Kidney glomerular epithelial cell (primary cell): ENCODE measurements at places on chromosomes 16 and 17.

DNA sequence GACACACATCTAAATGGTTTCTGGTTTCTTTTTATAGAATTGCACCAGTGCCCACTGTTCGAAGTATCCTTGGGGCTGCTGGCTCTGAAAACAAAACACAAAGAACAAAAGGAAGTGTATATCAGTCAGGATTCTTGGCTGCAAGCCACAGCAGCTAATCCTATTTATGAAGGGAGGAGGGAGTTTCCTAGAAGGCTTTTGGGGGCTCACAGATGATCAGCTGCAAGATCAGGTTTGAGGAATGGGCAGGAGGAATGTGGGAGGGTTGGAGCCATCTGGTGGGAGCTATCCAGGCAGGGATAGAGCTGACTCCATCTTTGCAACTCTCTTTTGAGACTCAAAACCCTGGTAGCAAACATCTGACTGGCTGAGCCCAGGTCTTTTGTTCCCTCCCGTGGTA is 118.3 kb upstream of the EEF2KMT start:
- no peak for DNase-seq

- no peak for DNase-seq
Measured at GRCh38 chr16:13968835-13969234, 48.9 kb downstream of the ERCC4 start.

GRCh38 chr17:45364531-45365390 is 47.9 kb upstream of the MAP3K14 start:
- DNase-seq, result no peak

DNA sequence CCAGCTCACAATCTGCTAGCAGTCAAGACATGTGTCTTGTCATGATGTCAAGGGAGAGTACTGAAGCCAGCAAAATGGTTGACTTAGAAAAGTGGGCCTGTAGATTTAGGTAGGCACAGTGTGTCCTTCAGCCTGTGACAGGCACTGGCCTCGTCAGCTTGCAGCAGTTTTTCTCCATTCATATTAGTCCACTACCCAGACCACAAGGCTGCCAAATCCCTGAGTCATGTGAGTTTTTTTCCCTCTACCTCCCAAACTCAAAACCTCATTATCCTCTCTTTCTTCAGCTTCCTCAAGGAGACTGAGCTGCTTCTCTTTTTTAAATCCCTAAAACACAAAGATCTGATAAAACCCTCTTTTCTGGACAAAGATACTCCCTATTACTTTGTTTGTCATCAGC is 102.6 kb upstream of the HS3ST3A1 start:
- DNase-seq, result no peak

DNA sequence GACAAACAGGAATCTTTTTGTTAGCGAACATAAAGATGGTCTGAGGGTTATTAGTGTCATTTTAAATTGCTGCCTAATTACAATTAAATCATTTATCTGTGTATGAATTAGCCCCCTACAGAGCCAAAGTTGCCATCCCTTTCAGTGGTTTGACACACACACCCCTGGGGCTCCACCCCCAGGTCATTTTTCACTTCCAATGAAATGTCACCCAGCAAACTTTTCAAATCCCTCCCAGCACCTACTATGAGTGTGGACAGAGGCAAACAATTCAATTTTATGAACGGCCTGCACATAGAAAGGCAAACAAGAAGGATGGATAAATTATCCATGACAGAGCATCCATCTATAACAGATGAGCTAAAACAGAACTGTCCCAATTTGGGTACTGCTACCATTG is 2.4 kb downstream of the MYH10 start:
- no peak for DNase-seq

DNA sequence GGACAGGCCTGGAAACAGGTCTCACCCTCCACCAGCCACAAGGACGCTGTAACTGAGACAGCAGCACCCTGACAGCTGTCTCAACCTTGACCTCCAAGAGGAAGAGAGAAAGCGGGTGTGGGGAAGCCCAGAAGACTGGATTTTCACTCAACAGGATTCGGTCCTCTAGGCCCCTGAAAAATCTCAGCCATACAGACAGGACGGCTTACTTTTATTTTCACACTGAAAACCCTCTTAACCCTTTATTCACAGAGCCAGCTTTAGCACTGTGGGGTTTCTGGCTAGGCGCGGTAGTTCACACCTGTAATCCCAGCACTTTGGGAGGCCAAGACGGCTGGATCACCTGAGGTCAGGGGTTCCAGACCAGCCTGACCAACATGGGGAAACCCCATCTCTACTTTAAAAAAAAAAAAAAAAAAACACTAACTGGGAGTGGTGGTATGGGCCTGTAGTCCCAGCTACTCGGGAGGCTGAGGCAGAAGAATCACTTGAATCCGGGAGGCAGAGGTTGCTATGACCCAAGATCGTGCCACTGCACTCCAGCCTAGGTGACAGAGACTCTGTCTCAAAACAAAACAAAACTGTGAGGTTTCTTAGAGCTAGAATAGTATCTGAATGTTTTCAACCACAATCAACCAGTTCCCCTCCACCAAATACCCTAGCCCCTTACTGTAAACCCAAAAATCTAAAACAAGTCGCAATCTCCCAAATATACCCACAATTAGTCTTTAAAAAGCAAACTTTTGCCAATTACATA is 5.3 kb downstream of the ANKRD11 start:
- no peak for DNase-seq

DNA sequence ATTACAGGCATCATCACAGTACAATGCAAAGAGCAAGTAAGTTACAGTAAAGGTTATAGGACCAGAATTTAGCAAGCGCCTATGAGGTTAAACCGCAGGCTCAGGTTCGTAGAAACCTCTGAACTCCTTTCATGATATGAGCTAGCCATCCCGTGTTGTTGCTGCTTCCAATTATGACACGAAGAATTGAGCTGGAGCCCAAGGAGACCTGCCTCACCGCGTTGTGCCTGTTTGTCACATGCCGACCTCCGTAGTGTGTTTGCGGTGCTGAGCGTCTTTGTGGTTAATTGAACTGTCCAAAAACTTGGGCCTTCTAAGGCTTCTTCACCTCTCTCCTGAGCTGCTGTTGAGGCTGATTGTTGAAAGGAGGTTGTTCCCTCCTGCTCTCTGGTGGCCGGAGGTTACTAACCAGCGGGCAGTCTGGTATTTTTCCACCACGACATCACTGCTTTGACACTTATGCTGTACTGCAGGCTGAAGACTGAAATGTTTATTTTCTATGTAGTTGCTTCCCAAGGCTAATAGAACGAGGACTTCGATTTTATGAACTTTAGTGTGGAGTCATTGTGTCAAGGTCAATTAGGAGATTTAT is 67.5 kb downstream of the SEC14L1 start:
- no peak for DNase-seq

- DNase-seq, result no peak
Measured at GRCh38 chr16:19771040-19771439, 53.0 kb downstream of the IQCK start.

DNA sequence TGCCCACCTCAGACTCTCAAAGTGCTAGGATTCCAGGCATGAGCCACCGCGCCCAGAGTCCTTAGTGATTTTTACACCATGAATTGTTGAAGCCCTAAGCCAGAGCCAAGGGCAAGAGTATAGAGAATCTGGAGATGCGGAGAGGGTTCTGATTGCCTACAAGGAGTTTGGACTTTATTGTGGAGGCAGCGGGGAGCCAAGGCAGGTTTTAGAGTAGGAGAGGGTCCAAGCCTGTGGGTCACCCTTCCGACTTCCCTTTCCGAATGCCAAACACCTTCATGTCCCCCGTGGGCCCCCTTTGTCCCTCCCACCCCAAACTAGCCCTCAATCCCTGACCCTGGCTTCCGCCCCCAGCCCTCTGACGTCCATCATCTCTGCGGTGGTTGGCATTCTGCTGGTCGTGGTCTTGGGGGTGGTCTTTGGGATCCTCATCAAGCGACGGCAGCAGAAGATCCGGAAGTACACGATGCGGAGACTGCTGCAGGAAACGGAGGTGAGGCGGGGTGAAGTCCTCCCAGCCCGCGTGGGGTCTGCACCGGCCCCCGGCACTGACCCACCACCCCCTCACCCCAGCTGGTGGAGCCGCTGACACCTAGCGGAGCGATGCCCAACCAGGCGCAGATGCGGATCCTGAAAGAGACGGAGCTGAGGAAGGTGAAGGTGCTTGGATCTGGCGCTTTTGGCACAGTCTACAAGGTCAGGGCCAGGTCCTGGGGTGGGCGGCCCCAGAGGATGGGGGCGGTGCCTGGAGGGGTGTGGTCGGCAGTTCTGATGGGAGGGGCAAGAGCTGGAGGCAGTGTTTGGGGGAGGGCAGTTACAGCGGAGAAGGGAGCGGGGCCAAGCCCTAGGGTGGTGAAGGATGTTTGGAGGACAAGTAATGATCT is 7.1 kb downstream of the MIEN1 start:
- DNase-seq, result no peak

DNA sequence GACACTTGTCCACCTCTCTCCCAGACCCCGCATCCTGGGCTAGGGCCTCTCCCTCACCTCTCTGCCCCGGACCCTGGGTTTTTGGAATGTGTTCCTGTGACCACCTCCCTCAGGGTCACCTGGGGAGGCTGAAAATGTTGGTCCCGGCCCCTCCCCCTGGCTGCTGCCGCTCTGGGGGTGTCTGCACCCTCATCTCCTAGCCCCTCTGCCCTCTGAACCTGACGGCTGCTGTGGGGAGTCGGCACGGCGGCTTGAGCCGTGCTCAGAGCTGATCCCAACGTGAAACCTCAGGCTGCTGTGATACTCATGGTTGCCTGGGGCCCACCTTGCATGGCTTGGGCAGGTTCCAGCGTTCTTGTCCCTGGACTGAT is 42.8 kb downstream of the ADCY7 start:
- no peak for DNase-seq

- DNase-seq, result no peak
Measured at GRCh38 chr16:58960484-58960883, 226.4 kb upstream of the GOT2 start.

DNA sequence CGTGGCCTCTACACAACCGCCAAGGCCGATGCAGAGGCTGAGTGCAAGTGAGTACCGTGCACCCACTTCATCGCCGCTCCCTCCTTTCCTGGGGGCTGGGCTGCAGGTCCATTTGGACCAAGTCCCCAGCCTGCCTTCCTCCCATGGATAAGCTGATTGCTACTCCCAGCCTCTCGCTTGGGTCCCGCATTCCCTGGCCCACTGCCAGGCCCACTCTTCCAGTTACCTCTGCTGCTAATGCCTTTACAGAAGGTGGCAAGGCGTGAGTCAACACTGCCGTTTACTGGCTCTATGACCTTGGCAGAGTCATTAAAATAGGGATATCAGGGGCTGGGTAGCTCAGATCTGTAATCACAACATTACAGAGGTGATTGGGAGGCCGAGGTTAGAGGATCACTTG is 11.2 kb downstream of the SULT1A2 start:
- DNase-seq, result no peak

DNA sequence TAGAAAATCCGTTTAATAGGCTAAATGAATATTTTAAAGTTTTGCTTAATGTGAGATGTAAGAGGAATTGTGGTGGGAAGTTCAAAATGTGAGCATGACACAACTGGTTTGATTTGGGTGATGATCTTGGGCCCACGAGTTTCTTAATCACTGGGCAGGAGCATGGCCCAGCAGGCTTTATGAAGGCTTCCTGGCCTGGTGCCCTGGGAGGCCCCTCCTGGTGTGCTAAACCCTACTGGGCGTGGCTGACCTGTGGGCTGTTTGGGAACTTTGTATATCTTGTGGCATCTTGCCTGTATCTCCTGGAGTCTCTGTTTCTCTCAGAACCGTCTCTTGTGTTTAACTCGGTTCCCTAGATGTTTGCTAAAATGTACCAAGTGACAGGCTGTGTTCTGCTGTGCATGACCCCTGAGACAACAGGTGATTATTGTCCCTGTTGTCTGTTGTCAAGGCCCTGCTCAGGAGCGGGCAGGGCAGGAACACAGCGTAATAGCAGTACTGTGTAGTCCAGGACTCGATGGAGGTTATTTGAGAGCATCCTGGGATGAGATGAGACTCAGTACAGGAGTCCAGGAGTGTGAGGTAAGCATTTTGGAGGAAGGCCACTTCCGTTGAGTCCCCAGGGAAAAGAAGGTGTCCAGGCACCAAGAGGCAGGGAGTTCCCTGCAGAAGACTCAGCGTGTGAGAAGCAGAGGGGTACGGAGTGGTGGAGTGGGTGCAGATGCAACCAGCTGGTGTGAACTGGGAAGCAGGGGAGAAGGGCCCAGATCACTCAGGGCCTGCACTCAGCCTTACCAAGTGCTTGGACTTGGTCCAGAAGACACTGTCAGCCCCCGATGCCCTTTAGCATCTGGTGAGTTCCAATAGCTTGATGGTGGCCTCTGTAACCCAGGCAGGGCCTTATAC is 48.5 kb downstream of the B9D1 start:
- no peak for DNase-seq

DNA sequence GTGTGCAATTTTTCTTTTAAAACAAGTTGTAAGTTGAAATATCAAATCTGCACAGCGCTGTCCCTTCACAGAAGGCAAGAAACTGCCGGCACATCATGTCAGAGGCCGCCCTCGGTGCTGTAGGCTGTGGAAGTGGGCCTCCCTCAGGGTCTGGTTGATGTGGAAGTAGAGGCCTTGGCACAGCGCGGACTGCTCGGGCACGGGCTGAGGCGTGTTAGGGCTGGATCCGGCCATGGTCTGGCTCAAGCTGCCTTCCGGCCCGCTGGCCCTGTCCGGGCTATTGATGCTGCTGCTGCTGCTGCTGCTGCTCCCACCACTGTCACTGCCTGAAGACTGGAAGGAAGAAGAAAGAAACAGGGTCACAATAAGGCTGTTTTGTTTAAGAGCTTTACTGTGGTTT is 16.6 kb downstream of the COG1 start:
- DNase-seq, result no peak

DNA sequence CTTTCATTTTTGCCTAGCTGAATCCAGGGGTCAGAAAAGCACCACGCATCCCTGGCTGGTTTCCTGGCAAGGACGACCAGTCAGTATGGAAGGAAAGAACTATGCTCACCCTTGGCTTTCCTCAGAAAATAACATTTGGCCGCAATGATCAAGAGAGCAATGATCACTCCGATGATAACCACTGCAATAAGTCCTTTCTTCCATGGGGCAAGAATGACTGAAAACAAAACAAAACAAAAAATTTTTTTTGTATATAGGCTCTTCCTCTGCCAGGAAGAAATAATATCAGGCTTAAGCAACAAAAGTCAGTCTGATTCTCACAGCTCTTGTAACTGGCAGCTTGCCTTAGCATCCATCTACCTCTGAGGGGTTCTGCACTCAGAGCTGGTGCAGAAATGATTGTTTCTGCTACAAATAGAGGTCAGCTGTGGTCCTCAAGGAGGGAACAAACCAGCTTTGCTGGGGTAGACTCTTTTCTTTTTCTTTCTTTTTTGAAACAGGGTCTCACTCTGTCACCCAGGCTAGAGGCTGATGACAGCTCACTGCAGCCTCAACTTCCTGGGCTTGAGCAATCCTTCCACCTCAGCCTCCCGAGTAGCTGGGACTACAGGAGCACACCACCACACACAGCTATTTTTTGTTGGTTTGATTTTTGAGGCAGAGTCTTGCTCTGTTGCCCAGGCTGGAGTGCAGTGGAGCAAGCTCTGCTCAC is 35.7 kb downstream of the PECAM1 start:
- no peak for DNase-seq

DNA sequence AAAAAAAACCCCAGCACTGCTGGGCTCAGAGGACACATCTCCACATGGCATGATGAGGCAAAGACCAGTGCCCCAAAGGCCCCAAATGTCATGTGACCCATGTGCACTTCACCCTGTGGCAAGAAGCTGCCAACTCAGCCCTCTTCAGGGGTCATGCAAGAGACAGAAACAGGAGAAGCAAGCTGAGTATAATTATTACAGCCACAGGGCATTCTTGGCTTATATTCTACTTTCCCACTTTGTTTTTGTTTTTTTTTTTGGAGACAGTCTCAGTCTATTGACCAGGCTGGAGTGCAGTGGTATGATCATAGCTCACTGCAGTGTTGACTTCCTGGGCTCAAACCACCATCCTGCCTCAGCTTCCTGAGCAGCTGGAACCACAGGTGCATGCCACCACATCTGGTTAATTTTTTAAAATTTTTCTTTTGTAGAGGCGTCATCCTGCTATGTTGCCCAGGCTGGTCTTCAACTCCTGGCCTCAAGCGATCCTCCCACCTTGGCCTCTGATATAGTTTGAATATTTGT is 32.7 kb upstream of the LITAF start:
- no peak for DNase-seq
